ENCODE measurements at places on chromosomes 1 and 21.

DNA sequence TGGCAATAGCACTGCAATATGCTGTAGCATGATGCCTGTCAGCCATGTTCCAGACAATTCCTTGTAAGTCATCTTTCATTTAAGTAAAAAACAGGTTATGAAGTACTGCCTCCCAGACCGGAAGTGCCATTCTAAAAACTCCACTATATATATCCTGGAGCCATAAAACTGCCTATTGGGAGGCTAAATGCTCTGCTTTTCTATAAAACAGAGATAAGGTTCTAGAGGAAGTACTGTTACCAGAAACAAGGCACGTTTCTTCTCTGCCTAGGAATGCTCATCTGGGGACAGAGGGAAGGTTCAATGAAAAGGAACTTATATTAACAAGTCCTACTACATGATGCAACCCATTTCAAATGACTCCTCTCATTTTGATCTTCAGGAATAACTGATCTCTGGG, 66.8 kb downstream of the GPR137B start:
- no peak for DNase-seq

DNA sequence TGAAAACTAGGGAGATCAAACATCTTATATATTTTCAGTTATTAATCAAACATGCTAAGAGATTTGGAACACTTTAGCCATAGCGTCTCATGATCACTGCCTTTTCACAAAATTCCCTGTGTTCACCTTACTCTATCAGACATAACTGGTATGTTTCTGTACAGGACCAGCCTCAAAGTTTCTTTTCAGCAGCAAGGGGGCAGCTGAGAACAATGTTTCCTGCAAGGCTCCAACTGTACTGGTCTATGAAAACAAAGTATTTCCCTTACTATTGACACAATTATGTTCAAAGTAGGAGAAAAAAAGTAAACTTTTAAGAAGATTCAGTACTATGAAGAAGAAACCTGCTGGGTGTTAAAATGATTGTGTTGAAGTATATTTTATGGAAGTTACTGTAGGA, 98.5 kb downstream of the ATF6 start:
- DNase-seq = no peak

- DNase-seq = no peak
Observed at GRCh38 chr1:44021581-44022321, 9.5 kb downstream of the SLC6A9 start.

GRCh38 chr1:41622859-41623732, 138.6 kb upstream of the EDN2 start:
- no peak for DNase-seq

GRCh38 chr1:56819387-56819899, at the start of gene FYB2:
FYB2 (minus strand) TSS chr1:56819404; CDS start chr1:56819290, 114 bp downstream.
- no peak for DNase-seq

GRCh38 chr1:227156520-227156919, 161.8 kb downstream of the CDC42BPA start:
- DNase-seq = no peak
